AG04450 (cell line): ENCODE measurements at places on chromosomes 6 and 20. TPM values are rescaled to one million over a fixed set of nuclear protein-coding genes. Genes with fewer than 3 reads are reported as not detected.

Gene HSPA1L
- polyA plus RNA-seq, result 1.1 and 1.2 TPM in 2 replicates

Gene MICA
- polyA plus RNA-seq, result 39.9 and 48.5 TPM in 2 replicates

DNA sequence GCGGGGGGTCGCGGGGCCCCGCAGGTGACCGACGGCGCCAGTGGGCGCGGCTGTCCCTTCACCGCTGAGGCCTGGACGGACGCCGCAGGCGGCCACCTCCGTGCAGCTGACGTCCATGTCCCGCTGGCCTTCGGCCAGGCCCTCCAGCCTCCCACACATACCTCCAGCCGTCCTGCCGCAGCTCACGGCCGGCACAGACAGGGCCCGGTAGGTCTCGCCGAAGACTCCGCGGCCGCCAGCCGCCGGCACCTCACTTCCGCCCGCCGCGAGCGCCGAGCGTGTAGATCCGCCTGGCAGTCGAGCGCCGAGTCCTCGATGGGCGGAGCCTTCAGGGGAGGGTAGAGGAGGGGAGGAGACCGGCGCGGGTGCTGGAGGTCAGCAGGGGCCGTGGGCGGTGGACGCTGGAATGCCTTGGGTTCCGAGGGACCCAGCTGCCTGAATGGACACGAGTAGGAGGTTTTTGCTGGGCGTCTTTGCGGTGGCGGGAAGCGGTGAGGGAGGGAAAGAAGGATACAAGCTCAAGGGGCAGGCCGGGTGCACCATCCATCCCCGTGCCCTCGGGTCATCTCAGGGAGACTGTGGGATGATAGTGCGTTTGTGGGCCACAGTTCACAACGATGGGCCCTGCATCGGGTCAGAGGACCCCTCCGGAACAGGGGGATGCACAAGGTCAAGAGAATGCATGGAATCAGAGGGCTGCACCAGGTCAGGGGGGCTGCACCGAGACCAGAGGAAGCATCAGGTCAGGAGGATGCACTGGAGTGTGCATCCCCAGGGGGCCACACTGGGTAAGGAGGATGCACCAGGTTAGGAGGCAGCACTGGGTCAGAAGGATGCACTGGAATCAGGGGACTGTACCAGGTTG, at the start of gene EXOC2:
Gene EXOC2, minus strand, starts transcription at position 282 of the 865 bp plus-strand sequence. CDS start 55,321 bp downstream, outside the sequence.
- peak; percentile 36 for DNase-seq

DNA sequence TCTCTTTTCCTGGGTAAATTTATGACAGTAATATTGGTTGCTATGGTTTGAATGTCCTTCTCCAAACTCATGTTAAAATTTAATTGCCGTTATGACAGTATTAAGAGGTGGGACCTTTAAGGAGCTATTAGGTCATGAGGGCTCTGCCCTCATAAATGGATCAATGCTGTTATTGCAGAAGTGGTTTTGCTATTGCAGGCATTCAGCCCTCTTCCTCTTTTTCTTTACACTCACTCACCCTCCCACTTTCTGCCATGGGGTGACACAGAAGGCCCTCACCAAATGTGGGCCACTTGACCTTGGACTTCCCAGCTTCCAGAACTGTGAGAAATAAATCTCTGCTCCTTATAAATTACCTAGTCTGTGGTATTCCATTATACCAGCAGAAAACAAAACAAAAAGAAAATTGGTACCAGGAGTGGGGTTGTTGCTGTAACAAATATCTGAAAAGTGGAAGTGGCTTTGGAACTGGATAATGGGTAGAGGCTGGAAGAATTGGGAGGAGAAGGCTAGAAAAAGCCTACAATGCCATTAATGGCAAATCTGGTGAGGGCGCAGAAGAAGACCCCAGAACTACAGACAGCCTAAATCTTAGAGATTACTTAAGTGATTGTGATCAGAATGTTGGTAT, 24.8 kb upstream of the IGF2R start:
- no peak for DNase-seq

- DNase-seq, result no peak
Observed at GRCh38 chr6:2247664-2248063, 2.3 kb upstream of the GMDS start.
